ENCODE measurements at places on chromosomes 3 and 15. TPM values are rescaled to one million over a fixed set of nuclear protein-coding genes. Genes with fewer than 3 reads are reported as not detected.
A peak's percentile ranks its signal among the peaks of the same experiment; 100 is the strongest.

Gene PARP15
- polyA plus RNA-seq: 0.03 TPM

DNA sequence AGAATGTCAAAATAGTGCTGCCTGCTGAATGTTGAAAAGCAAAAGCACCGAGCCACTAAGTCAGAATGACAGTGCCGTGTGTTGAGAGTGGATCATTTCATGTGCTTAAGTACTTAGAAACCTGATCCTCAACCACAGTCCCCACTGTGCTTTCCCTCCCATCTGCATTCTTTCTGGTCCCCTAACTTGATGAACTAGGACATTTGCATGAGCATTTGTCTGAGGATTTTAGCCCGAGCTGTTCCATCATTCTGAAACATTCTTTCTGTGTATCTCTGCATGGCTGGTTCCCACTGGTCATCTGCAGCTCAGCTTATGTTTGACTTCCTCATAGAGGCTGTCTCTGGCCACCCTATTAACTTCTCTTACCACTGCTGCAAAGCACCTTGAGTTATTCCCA, 42.0 kb downstream of the SST start:
- DNase-seq: no peak
- no peaks in the 10 kb centered on the region for H3K36me3 ChIP-seq
- peaks cover 1% of the 10 kb centered on the region for H3K4me1 ChIP-seq
- peaks cover 13% of the 10 kb centered on the region for H3K27me3 ChIP-seq
- no peak overlapping the region for H3K4me3 ChIP-seq

DNA sequence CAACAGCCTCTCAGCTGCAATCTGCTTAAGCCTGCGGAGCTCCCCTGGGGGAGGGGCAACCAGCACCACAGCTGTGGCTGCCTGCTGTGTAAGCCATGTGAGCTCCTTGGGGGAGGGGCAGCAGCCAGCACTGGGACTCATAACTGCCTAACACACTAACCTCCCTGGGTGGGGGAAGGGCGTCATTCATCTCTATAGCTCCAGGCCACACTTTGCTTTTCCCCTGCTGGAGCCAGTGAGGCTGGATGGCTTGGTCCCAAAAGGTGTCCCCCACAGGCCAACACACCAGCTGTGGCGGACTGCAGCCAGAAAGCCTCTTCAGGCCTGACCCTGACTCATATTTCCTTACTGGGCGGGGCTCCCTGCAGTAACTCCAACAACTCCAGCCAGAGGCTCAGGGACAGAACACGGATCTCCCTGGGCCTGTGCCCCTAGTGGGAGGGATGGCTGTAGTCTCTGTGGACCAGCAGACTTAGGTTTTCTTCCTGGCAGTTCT, 129.8 kb downstream of the PPM1L start:
- no peaks in the 10 kb centered on the region for H3K4me1 ChIP-seq
- peak; percentile 27 for DNase-seq
- H3K27me3 ChIP-seq: no peaks in the 10 kb centered on the region

DNA sequence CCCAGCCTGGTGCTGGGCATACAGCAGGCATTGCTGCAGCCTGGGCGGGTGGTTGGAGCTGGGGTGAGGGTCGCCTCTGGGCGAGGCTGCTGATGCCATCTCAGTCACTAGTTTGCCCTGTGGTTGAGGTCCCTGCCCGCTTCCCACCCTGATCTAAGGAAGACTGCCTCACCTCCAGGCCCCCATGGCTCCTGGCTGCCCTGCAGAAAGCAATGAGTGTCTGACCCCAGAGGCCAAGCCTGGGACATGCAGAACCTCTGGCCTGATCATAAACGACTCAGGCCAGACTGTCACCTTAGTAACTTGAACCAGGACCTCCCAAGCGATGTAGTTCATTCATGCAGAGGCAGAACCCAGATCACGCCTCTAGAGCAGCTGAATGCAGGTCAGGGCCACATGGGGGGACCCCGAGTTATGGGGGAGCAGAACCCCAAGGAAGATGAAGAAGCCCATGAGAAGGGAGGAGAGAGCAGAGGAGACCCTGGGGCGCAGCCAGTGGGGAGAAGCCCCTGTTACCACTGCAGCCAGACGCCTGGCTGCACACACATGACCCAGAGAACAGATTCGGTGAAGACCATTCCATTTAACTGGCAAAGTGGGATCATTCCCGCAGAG, 213.9 kb downstream of the TBC1D2B start:
- H3K27ac ChIP-seq: no peak overlapping the region
- DNase-seq: no peak
- no peaks in the 10 kb centered on the region for H3K4me1 ChIP-seq

GRCh38 chr15:85838655-85839054, 43.9 kb upstream of the KLHL25 start:
- H3K36me3 ChIP-seq: no peaks in the 10 kb centered on the region
- no peak overlapping the region for H3K4me3 ChIP-seq
- no peaks in the 10 kb centered on the region for H3K4me1 ChIP-seq
- H3K27me3 ChIP-seq: peaks cover 4% of the 10 kb centered on the region
- no peak overlapping the region for H3K27ac ChIP-seq

GRCh38 chr3:11290743-11291680, 18.8 kb downstream of the ATG7 start:
- H3K27ac ChIP-seq: peak overlapping the region; percentile 50
- H3K36me3 ChIP-seq: no peaks in the 10 kb centered on the region
- H3K4me1 ChIP-seq: peaks cover 26% of the 10 kb centered on the region

Gene FBXO45
- 3.8 TPM for polyA plus RNA-seq

Gene PSTPIP1
- 0.83 TPM for polyA plus RNA-seq

DNA sequence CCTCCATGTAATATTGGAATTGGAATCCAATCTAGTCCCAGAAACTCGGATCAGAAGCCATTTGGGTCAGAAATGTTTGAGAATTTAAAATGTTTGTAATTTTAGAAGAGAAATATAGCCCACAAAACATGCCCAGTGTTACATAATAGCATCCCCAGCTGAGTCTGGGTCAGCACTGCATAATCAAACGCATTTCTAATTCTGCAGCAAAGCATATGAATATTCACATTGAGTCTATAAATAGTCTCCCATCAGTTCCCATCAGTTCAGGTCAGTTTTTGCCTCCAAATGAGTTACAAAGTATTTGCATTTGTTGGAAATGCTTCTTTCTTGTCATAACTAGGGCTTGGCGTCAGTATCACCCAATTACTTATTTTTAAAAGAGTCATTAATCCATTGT, 383.1 kb downstream of the IL5RA start:
- no peak for DNase-seq
- H3K36me3 ChIP-seq: no peaks in the 10 kb centered on the region
- H3K4me1 ChIP-seq: no peaks in the 10 kb centered on the region
- H3K27ac ChIP-seq: no peak overlapping the region
- no peaks in the 10 kb centered on the region for H3K27me3 ChIP-seq

- H3K4me3 ChIP-seq: no peak overlapping the region
- 0 out of 2 replicates have a peak, but pooled peaks cover 1% of the 10 kb centered on the region for H3K4me1 ChIP-seq
- DNase-seq: no peak
- H3K27me3 ChIP-seq: peaks cover 32% of the 10 kb centered on the region
- H3K27ac ChIP-seq: no peak overlapping the region
These were observed 5.1 kb downstream of the HIGD2B start for GRCh38 chr15:72680931-72681330.

DNA sequence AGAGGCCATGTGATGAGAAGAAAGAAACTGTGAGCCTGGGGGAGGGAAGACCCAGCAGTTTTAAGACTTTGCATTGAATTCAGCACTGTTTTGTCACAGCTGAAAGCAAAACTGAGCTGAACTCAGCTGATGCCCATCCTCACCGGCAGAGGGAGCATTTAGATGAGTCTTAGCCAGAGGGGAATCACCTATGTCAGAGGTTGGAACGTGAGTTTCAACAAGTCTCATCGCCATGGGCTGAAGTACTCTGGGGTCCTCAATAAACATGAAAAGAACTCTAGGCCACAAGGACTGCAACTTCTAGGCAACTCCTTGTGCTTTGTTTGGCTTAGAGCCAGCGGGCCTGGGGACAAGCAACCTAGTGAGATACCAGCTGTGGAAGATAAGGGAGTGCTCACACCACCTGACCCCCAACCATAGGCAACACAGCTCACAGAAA, 324.5 kb downstream of the TBL1XR1 start:
- H3K4me1 ChIP-seq: no peaks in the 10 kb centered on the region
- no peak overlapping the region for H3K4me3 ChIP-seq

DNA sequence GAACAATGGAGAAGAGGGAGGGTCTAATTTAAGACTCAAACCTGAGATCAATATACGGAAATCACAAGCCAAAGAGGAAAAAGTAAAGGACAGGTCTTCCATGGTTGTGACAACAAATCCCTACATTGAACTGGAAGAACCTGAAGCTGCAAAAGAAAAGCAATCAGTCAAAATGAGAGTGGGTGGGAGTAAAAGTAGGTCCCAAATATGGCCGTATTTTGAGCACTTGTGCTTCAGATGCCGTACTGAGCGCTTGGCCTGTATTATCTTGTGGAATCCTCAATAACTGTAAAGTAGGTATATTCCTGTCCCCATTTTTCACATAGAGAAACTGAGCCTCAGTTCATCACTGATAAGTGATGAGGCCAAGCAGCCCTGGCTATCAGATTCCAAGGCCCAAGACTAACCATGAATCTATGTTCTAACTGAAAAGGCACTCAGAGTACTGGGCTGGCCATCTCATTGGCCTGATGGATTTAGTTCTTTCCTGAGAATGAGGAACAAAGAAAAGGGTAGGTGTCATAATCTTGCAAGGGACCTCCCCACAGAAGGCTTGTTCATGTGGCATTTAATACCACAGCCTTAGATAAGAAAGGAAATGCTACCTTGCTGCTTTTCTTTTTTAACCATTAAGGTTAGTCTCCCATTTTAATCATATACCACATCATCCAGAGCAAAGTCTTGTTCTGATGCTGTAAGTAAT, 52.5 kb downstream of the LRRN1 start:
- H3K27me3 ChIP-seq: no peaks in the 10 kb centered on the region
- no peaks in the 10 kb centered on the region for H3K36me3 ChIP-seq
- H3K4me1 ChIP-seq: no peaks in the 10 kb centered on the region
- H3K4me3 ChIP-seq: no peak overlapping the region

GRCh38 chr3:146218880-146219866, 31.7 kb downstream of the PLSCR4 start:
- peaks cover 5% of the 10 kb centered on the region for H3K4me1 ChIP-seq
- H3K27me3 ChIP-seq: no peaks in the 10 kb centered on the region
- H3K27ac ChIP-seq: no peak overlapping the region
- no peaks in the 10 kb centered on the region for H3K36me3 ChIP-seq
- no peak overlapping the region for H3K4me3 ChIP-seq
- peak; percentile 44 for DNase-seq

Gene SOX2
- polyA plus RNA-seq: not detected

DNA sequence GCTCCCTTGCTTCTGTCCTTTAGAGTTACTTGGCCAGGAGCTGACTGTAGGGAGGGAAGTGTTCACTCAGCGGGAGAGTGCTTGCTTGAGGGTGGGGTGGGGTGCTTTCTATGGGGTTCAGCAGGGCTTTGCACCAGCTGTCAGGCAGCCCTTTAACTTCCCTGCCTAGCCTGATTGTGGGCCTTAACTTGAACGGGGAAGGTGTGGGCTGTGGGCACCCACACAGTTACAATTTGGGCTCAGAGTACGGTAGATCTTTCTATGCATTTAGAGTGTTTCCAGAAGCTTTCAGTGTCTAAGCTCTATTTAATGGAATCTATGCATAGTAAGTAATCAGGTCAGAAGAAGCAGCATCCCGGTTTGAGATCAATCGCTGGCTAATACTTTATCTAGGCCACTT, 48.2 kb upstream of the SKOR1 start:
- H3K36me3 ChIP-seq: no peaks in the 10 kb centered on the region
- no peak for DNase-seq
- H3K4me1 ChIP-seq: peaks cover 2% of the 10 kb centered on the region
- no peak overlapping the region for H3K4me3 ChIP-seq

DNA sequence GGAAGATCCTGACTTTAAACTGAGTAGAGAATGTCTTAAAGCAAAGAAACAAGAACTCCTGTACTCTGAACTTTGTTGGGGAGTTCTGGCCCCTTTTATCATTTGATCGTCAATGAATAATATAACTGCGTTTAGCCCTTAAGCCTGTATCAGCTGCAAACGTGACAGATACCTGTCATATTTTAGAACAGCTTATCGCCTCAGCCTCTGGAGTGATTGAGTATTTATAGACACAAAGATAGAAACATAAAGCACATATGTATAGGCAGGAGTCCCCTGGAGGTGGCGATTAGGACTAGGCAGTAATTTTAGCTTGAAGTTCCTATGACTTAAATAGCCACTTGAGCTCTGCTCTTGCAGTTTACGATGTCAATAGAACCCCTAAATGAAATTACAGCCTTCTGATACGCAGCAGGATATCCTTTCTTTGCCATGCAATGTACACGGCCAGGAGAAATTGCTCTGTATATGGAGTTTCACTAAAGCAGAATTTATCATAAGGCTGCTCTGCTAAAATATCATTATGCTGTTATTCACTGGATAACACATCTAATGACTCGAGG, 321.8 kb downstream of the TIGIT start:
- no peaks in the 10 kb centered on the region for H3K36me3 ChIP-seq
- no peaks in the 10 kb centered on the region for H3K27me3 ChIP-seq
- no peak for DNase-seq
- H3K4me1 ChIP-seq: no peaks in the 10 kb centered on the region
- H3K4me3 ChIP-seq: no peak overlapping the region

GRCh38 chr15:64387562-64388168, at the start of gene TRIP4:
Gene TRIP4 (plus strand): TSS chr15:64387836. CDS start chr15:64387864, 28 bp downstream.
- 0 out of 2 replicates have a peak, but pooled peaks cover 1% of the 10 kb centered on the region for H3K4me1 ChIP-seq
- peak within 1 kb of the TSS; percentile 77 for H3K4me3 ChIP-seq
- peak within 1 kb of the TSS; percentile 67 for H3K27ac ChIP-seq
- peak; percentile 97 for DNase-seq
- no peaks in the 10 kb centered on the region for H3K36me3 ChIP-seq
- H3K27me3 ChIP-seq: no peaks in the 10 kb centered on the region

Gene ECE2
- not detected for polyA plus RNA-seq

GRCh38 chr3:156587760-156588069, 32.8 kb upstream of the SSR3 start:
- H3K27ac ChIP-seq: no peak overlapping the region
- no peak overlapping the region for H3K4me3 ChIP-seq
- no peaks in the 10 kb centered on the region for H3K27me3 ChIP-seq
- no peaks in the 10 kb centered on the region for H3K36me3 ChIP-seq

Gene GP5
- 0.16 TPM for polyA plus RNA-seq

GRCh38 chr3:123042413-123042812, 14.8 kb upstream of the SEMA5B start:
- peaks cover 73% of the 10 kb centered on the region for H3K27me3 ChIP-seq
- no peak overlapping the region for H3K4me3 ChIP-seq
- H3K36me3 ChIP-seq: no peaks in the 10 kb centered on the region
- no peak overlapping the region for H3K27ac ChIP-seq
- no peaks in the 10 kb centered on the region for H3K4me1 ChIP-seq

- H3K4me3 ChIP-seq: no peak overlapping the region
- H3K27me3 ChIP-seq: no peaks in the 10 kb centered on the region
- H3K4me1 ChIP-seq: peaks cover 32% of the 10 kb centered on the region
- peak; percentile 59 for DNase-seq
These were observed 94.4 kb upstream of the PHLDB2 start for GRCh38 chr3:111764645-111765091.

DNA sequence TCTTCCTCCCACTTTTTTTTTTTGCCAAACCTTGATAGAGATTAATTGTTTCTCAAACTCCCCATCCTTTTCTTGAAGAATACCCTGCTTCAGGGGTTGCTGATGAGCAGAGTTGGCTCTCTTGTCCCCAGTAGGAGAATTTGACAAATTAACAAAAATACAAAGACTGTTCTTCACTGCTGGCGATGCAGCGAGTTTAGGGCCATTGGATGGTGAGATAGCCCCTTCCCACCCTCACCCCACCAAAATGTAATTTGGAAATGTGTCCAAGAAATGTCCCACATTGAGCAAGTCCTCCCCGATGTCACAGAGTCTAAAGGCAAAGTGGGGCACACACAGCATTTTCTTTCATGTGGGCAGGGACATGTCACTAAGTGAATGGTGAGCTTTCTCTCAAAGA, 136.0 kb upstream of the RARB start:
- no peak for DNase-seq
- H3K27ac ChIP-seq: no peak overlapping the region
- no peaks in the 10 kb centered on the region for H3K4me1 ChIP-seq
- no peak overlapping the region for H3K4me3 ChIP-seq
- no peaks in the 10 kb centered on the region for H3K27me3 ChIP-seq
